ENCODE measurements at places on chromosomes 7 and 10. TPM values are rescaled to one million over a fixed set of nuclear protein-coding genes. Genes with fewer than 3 reads are reported as not detected.
A peak's percentile ranks its signal among the peaks of the same experiment; 100 is the strongest.

- DNase-seq: no peak
- peaks cover 36% of the 10 kb centered on the region for H3K36me3 ChIP-seq
- no peak overlapping the region for H3K27ac ChIP-seq
- H3K27me3 ChIP-seq: no peaks in the 10 kb centered on the region
- H3K4me3 ChIP-seq: no peak overlapping the region
- H3K4me1 ChIP-seq: peaks cover 3% of the 10 kb centered on the region
These were observed 124.2 kb upstream of the ZNF746 start for GRCh38 chr7:149621776-149622175.

DNA sequence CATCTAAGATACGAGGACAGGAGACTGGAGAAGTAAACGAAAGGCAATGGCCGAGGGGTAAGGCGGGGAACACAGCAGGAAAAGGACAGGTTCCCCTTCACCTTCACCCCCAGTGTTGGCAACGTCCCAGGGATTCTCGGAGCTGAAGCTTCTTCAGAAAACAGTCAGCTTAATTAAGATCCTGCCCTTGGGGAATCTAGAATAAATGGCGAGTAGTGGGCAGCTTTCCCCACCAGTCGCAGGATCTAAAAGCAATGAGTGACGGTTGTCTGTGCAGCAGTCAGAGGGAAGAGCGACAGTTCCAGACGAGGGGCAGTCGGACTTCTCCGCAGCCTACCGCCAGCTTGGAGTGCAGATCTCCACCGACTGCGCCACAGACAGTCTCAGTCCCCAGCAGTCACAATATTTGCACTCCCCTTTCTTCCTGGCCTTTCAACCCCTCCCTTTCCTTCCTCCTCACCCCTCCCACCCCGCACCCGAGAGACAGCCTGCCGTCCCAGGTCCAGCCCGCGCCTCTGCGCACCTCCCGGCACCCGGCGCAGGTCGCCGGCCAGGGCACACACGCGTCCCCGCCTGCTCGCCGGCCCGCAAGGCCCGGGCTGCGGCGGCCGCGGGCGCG, 10.9 kb upstream of the SP8 start:
- H3K4me1 ChIP-seq: peaks cover 4% of the 10 kb centered on the region
- no peak overlapping the region for H3K27ac ChIP-seq
- peak overlapping the region; percentile 53 for H3K4me3 ChIP-seq

DNA sequence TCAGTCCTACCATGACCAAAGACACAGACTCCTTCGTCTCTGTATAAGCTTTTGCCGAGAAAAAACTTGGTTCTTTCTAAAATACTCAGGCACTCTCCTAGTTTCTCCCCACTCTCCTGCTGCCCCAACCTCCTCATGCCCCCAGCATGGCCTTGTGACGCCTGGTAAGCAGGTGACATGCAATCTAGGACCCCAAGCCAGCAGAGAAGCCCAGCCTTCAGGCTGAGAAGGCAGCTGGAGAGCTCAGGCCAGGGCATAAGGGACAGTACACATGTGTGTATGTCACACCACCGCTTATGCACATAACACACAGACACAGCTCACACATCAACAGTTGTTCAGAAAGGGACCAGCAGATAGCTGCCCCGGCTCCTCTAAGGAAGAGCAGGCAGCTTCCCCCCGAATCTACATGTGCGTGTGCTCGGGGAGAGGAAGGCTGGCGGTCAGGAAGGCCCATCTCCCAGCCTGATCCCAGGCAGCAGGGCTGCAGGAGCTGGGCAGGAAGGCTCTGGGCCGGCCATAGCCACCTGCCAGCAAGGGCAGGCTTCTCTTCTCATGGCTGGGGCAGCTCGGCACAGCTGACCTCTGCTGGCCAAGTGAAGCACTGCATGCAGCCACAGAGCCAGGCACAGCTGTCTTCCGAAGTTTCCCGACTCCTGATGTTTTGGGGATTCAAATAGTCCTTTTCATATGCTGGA, 8.5 kb downstream of the DDX56 start:
- H3K4me3 ChIP-seq: no peak overlapping the region
- peaks cover 2% of the 10 kb centered on the region for H3K4me1 ChIP-seq
- H3K36me3 ChIP-seq: peaks cover 58% of the 10 kb centered on the region
- H3K27ac ChIP-seq: no peak overlapping the region
- H3K27me3 ChIP-seq: no peaks in the 10 kb centered on the region
- peak; percentile 49 for DNase-seq

DNA sequence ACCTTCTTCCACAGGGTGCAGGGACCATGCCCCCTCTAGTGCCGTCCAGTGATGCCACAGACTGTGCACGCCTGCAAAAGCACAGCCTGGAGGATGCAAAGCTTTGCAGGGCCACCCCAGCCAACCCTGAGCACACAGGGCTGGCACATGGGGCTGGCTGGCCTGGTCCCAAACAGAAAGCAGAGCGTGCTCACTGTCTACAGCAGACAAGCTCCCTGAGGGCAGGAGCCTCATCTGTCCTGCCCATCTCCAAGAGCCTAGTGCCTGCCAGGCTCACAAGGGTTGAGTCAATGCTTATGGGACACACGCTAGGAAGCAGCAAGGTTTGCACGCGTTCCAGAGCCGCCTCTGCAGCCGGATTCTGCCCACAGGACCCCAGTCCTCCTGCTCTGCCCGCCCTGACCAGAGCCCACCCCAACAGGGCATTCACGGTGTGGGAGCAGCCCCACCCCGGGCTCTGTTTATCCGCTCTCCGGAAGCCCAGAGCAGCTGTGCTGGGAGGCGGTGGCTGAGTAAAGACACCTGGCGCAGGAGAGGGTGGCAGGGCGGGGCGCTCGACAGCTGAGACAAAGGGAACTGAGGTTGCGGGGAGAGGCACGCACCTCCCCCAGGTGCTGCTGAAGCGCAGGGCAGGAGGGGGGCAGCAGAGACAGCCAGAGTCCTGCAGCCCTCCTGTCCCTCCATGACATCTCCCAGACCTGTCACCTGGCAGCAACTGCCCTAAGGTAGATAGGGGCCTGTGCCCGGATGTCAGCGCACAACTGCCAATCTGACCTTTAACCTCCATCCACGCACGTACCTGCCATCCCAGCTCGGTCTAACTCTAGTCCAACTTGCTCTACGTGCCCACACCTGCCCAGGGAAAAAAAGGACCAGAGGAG, 4.3 kb downstream of the KCNH2 start:
- peaks cover 46% of the 10 kb centered on the region for H3K27me3 ChIP-seq
- H3K27ac ChIP-seq: no peak overlapping the region
- H3K4me3 ChIP-seq: no peak overlapping the region
- peaks cover 25% of the 10 kb centered on the region for H3K4me1 ChIP-seq

DNA sequence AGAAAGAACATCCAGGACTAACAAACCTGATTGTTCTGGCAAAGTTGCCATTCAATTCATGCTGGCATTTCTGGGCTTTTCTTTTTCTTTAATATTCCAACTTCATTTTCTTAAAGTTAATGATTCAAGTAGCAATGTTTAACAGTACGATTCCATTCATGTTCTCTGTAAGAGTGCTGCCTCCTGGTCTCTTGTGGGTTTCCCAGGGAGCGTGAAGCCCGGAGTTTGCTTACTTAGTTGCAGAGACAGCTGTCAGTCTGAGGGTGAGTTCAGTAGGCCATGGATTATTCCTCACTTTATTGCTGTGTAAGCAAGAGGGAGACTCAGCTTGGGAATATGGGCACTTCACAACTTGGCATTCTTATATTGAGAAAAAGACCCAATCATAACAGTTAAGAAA, 142.2 kb downstream of the TWIST1 start:
- peaks cover 2% of the 10 kb centered on the region for H3K4me1 ChIP-seq
- H3K36me3 ChIP-seq: no peaks in the 10 kb centered on the region
- H3K27ac ChIP-seq: no peak overlapping the region
- no peak overlapping the region for H3K4me3 ChIP-seq

GRCh38 chr10:924524-924859, 7.0 kb downstream of the LARP4B start:
- H3K27me3 ChIP-seq: no peaks in the 10 kb centered on the region
- peaks cover 4% of the 10 kb centered on the region for H3K36me3 ChIP-seq
- DNase-seq: no peak

DNA sequence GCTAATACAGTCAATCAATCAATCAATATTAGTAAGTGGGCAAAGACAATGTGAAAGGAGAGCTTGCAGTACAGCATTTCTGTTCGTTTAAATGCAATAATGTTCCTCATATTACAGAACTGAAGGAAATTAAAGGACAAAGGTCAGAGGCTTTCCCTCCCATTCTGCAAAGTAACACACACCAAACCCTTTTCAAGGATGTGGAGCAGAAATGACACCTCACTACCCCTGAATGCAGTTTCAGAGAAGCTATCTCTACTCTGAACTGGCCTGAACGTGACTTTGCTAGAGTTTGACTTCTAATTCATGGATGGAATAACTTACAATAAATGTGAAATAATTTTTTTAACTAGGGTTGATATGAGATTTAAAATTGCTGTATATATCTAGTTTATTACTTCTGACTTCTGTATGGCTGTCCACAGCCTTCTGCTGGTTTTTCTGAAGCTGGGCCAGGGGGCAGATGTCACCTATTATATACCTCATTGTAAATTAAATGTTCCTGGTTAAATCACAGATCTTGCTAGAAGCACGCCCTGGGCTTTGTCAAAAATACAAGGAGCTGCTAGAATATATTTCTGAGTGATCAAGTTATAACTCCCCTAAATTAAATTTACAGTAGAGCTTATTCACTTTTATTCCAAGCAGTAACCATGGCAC, 156.9 kb upstream of the C7orf33 start:
- no peak for DNase-seq
- H3K27ac ChIP-seq: no peak overlapping the region
- H3K27me3 ChIP-seq: no peaks in the 10 kb centered on the region
- no peak overlapping the region for H3K4me3 ChIP-seq
- H3K36me3 ChIP-seq: no peaks in the 10 kb centered on the region

The IFIT1B gene
- not detected for total RNA-seq

The SH2B2 gene
- total RNA-seq: 0.56 TPM
